ENCODE measurements at places on chromosomes 4 and X.

DNA sequence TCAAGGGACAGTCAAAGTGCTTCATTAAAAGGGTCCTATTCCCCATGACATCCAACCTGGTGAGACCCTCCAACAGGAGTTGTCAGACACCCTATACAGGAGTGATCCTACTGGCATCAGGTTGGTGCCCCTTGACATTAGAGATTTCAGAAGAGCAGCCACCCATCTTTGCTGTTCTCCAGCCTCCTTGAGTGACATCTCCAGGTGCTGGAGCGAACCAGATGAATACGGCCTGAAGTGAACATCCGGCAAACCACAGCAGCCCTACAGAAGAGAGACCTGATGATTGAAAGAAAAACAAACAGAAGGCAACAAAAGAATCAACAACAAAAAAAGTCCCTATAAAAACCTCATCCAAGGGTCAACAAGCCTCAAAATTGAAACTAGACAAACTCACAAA is 146.1 kb upstream of the PBDC1 start:
- DNase-seq = no peak

DNA sequence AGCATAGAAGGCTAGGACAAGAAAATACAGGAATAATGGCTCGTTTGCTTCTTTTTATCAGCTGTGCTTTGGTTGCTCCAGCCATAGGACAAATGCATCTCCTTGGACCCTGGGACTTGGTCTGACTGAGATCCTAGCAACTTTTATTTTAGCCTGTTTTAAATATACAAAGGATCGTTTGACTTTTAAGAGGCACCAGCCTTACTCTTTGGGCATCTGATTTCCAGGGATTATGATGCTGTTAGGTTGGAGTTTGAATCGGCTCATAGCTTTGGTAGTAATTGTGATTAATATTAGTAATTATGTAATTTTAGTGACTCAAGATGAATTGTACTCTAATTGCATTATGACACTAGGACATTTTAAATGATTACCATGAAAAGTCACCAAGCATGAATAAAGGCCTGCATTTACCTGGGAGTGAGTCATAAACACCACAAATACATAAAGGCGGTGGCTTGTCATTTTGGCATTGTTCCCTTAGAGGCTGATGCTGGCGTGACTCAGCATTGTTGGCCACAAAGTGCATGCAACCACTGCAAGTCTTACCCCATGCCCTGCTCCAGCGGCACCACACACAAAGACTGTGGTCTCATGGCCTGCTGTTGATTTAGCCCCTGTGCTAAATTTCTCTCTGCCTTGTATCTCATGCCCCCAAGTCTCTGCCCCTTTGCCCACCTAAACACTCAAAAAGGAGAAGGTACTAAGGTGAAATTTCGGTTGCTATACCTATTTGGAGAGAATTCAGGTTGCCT is 12.4 kb downstream of the GPAT3 start:
- peak; percentile 95 for DNase-seq

GRCh38 chr4:112077743-112078142 is 67.5 kb upstream of the FAM241A start:
- no peak for DNase-seq

- no peak for DNase-seq
Observed at GRCh38 chr4:98687876-98688275, 29.5 kb upstream of the TSPAN5 start.

GRCh38 chr4:104941661-104942062 is 205.0 kb upstream of the TET2 start:
- DNase-seq = peak; percentile 25

GRCh38 chr4:73608689-73609594 is 11.3 kb downstream of the RASSF6 start:
- no peak for DNase-seq

GRCh38 chrX:8447368-8447767 is 17.3 kb upstream of the VCX3B start:
- DNase-seq = no peak

DNA sequence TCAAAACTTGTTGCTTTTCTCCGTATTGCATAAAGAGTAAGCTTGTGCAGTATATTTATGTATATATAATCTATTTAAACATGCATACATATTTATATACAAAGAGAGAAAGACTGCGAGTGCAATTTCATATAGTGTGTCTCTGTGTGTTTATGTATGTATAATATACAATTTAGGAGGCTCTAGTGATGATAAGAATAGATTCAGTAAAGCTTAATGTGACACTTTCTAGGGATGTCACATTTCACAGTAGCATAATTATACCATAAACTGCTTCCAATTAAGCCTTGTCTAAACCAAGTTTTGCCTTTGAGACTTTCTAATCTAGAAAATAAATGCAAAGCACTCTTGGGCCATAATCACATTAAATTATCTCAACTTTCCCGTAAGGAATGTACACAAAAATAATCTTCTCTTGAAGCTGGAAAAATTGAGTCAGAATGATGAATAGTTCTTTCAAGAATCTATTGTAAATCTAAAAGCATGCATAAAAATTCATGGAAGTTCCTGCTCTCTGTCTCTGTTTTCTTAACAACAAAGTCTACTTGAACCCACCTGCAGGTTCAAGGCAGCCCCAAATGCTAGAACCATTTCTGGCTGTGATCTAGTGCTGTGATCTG is 114.1 kb upstream of the NPY2R start:
- DNase-seq = no peak

DNA sequence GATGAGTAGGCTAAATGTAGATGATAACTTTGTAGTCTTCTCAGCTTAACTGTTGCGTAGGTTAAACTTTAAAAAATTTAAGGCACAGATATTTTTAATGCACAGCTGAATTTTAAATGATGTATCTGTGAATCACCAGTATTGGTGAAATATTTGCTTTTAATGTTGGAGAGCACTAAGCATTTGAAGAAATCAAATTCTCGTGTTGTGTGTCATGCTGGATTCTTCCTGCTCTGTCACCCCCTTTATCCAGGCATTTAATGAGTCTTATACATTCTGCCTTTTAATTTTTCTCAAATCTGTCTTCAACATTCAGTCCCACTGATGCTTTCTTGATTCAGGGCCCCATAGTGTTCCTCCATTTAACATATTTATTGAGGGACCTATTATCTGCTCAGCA is 76.7 kb downstream of the SLC4A4 start:
- DNase-seq = no peak

- DNase-seq = no peak
Observed at GRCh38 chrX:28609917-28610613, 22.8 kb downstream of the IL1RAPL1 start.

GRCh38 chrX:9647431-9647830 is 118.2 kb downstream of the GPR143 start:
- DNase-seq = no peak

- no peak for DNase-seq
Observed at GRCh38 chrX:133045986-133046385, 50.9 kb downstream of the USP26 start.

DNA sequence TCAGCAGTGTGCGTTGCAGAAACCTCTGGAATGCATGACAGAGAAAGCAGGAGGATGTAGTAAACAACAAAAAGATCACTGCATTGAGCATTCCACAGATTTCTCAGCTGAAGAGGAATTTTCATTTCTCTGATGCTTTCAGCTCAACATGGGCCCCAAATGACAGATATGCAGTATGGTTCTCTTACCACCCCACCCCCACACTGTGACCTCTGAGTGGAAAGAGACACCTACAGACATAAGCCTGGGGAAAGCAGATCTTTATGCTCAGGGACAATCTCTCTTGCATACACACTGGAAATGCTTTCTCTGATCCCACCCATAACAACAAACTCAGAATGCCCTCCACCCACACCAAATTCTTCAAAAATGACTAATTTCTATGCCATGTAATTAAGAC is 983.7 kb upstream of the LCORL start:
- no peak for DNase-seq

- no peak for DNase-seq
Observed at GRCh38 chr4:128596853-128597252, 212.6 kb upstream of the JADE1 start.

DNA sequence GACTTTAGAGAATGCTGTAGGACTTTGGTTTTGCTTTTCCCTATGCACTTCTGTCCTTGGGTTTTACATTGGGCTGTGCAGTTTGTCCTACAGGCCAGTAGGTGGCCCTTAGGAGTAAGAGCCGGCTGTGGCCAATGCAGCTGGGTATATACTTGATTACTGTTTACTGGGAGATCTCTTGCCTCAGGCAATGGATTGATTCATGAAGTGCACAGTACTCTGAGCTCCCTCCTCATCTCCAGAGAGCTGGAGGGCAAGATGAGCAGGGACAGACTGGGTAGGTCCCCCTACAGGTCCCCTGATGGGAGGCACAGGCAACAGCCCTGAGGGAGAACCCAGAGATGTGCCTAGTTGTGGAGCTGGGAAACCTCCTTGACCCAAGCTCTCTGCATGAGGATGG is 103.8 kb upstream of the QRFPR start:
- peak; percentile 39 for DNase-seq

- no peak for DNase-seq
Observed at GRCh38 chr4:126794363-126794762, 838.4 kb upstream of the INTU start.

DNA sequence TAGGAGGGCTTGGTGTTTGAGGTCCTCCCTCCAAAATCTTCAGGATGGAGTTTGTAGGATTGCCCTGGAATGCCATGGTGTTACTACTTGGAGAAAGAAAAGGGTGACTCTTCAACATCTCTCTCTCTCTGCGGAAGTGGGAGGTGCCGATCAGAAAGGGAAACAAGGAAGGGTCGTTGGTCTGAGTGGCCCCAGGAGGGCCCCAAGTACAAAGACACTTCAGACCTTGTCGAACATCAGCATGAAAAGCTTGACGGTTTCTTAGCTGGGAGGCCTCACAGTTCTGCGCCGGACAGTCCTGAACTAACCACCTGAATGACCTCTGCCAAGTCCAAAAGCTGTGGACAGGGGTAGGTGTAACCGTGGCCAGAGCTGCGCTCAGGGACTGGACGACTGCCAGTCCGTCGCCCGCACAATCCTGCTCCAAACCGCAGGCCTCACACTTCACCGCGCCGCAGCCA is 646 bp upstream of the GSX2 start:
- no peak for DNase-seq

- DNase-seq = no peak
Observed at GRCh38 chr4:53043055-53043454, 180.9 kb downstream of the RASL11B start.

DNA sequence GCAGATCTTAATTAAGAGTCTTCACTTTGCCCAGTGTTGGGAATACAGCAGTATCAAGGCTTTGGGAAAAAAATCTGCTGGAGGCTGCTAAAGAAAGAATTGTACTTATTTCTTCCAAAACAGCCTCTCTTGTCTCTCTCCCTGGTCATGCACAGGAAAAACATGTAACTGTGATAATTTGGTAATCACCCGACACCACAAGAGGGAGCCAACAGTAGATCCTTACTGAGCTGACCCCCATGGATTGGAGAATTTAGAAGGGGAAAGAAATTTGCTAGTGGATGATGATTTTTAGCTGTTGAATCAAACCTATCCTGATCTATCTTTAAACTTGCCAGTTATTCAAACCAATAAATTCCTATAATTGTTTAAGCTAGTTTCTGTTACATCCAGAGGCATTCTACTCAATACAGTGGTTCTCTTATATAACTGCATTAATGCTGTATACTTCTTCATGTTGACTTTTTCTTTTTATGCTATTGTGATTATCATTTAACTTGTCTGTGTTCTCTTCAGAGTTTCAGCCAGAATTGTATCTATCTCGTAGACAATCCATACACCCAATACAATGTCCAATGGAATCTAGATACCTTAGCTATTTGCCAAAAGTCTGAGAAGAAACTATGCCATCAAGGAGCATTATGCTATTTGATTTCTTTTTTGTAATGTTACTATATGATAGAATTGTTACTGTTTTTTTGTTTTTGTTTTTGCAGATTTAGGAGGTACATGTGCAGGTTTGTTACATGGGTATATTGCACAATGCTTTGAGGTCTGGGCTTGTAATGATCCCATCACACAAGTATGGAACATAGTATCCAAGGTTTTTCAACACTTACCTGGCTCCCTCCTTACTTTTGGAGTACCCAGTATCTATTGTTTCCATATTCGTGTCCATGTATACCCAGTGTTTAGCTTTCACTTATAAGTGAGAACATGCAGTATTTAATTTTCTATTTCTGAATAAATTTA is 31.3 kb upstream of the ARHGEF38 start:
- peak; percentile 28 for DNase-seq

DNA sequence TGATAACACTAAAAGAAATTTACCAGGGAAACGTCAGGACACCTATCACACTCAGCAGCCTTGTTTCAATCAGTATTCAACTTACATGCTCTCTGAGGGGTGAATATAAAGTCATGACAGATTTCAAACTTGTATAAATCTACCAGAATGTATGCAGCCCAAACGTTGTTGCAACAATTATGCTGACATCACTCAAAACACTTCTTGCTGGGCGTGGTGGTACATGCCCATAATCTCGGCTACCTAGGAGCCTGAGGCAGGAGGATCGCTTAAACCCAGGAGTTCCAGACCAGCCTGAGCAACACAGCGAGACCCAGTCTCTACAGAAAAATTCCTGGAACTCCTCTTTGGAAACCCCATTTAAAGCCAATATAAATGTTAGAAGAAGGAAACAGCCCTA is 266.6 kb upstream of the GPC4 start:
- DNase-seq = no peak

Data from activated CD4-positive, alpha-beta T cell treated with anti-CD3 and anti-CD28 coated beads, Interleukin-10, Interleukin-2, amounts not matched to agents 100 ng/mL and 50 ng/mL, durations not matched to agents 16 hours and 8 hours (primary cell).